ENCODE measurements at places on chromosomes 5 and 9.

DNA sequence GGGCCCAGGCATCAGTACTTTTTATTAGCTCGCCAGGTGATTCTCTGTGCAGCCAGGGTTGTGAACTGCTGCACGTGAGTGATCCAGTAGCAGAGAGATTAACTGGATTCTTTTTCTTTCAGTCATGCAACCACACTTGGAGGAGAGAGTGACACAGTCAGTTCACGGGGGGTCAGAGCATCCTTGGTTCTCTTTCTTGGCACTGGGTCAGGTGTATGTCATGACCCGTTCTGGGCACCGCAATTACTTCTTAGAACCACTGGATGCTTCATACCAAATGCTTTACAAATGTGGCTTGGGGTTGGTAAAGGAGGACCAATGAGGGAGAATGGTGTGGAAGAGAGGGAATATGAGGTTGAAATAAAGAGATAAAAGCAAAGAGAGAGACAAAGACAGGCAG, 368.7 kb downstream of the MLLT3 start:
- DNase-seq, result no peak

DNA sequence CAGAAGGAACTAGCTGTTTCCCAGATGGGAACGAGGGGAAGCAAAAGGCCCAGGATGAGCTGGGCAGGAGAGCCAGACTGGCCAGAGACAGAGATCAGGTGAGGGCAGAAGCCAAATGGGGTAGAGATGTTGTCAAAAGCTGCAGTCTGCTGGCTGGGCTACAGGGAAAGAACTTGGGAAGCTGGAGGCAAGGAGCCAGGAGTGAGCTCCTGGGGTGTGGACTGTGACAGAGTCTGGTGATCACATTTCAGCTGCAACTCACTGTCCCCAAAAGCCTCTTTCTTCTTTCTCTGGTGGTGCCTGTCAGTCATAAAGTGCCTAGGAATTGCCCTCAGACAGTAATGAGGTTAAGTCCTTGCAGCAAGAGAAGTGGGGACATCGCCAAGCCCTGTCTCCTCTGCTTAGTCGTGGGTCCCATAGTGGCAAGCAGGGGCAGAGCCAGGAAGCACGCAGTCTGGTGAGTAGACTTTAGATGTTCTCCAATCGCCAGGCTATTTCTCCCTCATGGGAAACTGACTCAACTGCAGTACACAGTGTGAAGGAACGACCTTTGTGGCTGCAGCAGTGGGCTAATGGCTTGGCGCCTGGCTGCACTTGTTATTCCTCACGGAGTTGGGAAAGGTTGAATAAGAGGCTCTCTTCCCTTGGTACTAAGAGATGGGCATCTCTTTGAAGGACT, 2.5 kb upstream of the FSD1L start:
- peak; percentile 26 for DNase-seq

DNA sequence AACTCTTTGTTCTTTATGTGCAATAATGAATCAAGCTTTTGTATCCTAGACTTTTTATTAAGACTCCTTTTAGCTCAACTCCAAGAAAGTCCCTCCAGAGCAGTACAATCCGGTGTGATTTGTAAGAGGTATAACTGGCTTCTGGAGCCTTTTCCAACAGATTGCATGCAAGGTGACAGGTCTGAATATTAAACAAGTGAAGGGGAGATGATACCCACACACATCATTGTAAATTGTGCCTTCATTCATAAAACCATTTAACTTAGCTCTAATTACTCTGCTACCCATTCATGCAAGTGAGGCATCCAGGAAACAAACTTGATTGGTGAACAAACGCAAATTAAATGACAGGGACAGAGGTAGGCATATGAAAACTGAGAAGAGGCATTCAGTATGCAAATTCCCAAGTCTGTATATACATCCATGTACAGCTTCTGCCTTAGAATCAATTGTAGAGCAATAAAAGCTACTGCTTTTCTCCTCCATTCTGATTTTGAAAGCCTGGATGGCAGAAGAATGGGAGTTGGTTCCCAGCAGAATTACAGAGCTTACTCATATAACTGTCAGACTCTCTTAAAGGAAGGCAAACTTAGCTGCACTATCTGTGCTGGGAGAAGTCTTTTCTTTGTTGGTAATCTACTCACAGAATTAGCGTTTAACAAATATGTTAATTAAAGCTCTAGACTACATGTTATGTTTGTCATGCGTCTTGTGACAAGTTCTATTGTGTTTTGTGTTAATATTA, 261.0 kb upstream of the CDH6 start:
- no peak for DNase-seq

DNA sequence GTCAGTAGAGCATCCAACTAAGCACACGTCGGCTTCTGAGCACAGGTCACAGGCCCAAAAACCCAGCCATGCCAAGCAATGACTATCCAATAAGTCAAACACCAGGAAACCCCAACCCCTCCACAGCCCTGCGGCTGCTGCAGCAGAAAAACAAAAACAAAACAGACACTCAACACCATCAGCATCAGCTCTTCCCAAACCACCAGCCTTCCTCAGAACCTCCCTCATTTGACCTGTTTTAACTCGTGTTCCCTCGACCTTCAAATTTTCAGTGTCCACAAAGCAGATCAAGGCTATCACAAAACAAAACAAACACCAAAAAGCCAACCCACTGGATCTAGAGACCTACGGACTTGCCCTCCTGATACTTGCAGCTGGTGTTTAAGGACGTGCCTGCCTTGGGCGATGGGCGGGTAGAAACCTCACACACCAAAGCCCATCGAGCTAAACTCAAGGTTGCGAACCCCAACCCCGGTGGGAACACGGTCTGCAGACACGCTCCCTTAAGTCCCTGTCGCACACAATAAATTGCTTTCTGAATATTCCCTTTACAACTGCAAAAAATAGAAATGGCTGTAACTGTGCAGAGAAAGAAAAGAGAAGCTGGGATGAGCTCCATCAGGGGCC, 247.1 kb upstream of the ANKRD55 start:
- DNase-seq, result no peak

DNA sequence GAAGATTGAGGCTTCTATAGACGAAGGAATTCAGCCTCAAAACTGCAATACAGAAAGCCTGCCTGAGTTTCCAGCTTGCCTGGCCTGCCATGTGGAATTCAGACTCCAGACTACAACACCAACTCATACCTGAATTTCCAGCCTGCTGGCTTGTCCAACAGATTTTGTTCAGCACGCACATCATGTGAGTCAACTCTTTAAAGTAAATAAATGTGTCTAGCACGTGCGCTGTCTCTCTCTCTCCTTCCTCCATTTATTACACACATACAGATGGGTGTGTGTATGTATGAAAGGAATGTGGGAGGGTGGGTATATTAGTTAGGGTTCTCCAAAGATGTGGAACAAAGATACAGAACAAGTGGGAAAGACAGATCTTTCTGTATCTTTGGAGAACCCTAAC, 82.4 kb upstream of the TAS2R1 start:
- DNase-seq, result no peak

- DNase-seq, result no peak
Measured at GRCh38 chr5:73215531-73215890, 42.5 kb downstream of the TMEM174 start.

GRCh38 chr5:172835290-172835993, 1.4 kb downstream of the ERGIC1 start:
- no peak for DNase-seq

- DNase-seq, result no peak
Measured at GRCh38 chr9:121809356-121810050, 158.1 kb downstream of the DAB2IP start.

DNA sequence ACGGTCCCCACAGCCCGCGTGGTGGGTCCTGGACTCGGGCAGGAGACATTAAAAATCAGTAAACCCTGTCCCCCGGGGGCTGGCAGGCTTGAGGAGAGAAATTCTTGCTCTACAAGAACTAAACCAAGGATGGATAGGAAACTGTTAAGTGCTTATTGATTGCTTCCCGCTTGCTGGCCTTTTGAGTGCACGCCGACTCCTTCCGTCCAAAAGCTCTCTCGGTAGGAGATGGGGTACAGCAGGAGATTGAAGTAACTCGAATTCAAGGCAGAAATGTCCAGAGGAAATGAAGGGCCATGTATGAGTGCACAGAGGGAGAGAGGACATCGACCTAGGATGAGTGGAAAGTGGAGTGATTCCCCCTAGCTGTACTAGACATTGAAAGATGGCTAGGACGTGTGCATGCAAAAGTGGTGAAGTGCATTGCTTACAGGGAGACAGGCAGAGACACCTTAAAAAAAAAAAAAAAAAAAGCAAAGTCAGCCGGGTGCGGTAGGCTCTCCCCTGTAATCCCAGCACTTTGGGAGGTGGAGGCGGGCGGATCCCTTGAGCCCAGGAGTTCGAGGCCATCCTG, 923 bp downstream of the RECK start:
- no peak for DNase-seq

- DNase-seq, result no peak
Measured at GRCh38 chr9:76390656-76391055, 3.6 kb downstream of the RFK start.

DNA sequence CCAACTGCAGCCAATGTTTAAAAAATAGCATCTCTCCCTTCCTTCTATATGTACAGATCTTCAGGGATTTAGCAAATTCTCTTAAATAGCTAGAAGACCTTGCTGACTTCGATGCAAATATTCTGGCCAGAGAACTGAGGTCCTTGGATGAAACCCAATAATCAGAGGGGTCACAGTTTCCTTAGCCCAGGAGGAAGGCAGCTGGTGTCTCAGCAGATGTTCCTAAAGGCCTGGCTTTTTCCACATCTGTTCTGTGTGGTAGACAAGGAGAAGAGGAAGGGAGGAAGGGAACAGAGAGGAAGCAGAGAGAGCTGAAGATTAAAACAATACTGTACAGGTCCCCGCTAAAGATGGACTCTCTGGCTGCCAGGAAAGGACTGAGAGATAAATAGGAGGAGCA, 33.1 kb downstream of the BOD1 start:
- DNase-seq, result no peak

DNA sequence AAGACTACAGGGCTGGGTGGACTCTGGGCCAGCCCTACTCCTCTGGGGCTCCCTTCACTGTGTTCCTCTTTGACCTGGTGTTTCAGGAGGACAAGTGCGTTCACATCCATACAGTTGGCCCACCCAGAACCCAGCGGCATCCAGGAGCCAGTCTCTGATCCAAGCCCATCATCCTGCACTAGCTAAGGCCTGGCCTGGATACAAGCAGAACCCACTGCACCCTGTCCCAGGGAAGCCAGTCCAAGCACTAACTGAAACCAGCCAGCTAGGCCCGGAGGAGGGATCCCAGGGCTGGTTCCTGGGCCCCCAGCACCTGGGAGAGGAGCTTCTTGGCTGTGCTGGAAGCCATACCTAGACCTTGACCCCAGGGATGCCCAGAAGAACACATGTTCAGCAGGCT, 4.1 kb upstream of the GBGT1 start:
- no peak for DNase-seq

Measured in anterior cingulate cortex (tissue), 58 donors.